ENCODE measurements at places on chromosomes 6 and 20.

DNA sequence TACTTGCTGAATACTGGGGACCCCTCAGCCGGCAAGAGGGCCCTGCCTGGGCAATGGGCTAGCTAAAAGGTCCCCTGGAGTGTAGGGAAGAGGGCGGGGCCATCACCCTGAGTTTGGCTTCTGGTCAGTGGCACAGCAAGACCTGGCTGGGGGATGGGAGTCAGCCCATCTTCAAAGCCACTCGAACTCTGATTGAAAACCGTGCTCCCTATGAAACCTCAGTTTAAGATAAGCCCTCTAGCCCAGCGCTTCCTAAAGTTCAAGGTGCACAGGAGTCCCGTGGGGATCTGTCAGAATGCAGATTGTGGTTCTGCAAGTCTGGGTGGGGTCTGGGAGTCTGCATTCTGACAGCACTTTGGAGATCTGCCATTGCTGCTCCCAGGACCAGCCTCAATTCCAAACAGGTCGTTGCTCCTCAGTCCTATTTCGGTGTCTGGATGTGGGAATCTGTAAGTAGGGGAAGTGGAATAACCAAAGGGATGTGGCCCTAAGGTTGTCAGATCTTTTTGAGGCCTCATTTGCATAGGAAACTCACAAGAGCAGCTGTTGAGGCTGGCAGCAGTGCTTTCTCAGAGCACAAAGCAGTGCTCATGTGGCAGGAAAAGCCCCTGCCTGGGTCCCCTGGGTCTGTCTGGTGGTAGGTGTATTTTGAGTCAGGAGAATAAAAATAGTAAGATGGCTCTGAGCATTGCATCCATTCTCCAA, 85.3 kb upstream of the SCP2D1 start:
- DNase-seq = no peak

GRCh38 chr6:145036848-145037567, 698.3 kb downstream of the EPM2A start:
- DNase-seq = no peak

GRCh38 chr6:18748314-18748713, 361.2 kb downstream of the RNF144B start:
- no peak for DNase-seq

DNA sequence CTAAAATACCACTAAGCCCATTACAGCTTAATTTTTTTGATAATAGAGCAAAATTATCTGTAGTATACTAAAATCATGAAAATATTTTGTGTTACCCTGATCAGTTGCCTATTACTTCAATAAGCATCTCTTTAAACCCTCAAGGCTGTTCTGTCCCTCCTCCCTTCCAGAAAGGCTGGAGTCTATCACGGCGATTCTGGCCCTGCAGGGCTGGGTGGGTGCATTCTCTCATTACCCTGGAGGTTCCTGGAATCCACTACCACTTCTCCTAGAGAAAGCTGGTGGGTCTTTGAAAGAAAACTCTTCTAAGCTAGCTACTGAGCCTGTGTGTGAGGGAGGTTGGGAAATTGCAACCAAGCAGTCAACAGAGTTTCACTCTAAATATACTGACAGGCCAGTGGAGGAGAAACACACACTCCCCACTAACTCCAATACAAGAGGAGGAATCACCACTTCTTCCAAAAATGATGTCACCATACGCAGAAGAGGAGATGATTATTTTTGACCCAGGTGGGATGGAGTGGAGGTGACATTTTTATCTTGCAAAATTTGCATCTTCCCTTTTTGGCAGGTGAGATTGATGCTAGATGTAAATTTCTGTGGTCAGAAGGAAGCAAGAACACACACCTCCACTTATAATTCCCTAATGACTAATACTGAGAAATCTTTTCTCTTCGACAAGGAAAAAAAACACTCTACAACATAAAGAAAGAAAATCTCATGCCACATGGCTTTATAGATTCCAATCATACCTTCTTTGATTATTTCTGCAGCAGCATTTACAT, 182.3 kb upstream of the PHACTR1 start:
- no peak for DNase-seq

DNA sequence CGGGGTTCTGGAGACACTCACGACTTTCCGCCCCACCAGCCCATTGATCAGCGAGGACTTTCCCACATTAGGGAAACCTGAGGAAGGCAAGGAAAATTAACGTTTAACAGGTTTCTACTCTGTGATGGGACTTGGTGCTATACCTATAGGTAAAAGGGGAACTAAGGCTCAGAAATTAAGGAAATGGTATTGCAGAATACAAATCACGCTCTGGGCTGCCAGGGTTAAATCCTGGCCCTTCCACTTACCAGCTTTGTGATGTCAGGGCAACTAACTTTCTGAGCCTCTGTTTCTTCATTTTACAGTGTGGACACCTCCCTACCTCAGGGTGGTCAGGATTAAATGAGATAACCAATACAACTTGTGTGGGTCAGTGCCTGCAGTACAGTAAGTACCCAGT, 8.8 kb downstream of the GNL1 start:
- peak; percentile 35 for DNase-seq

Data from CD14-positive monocyte (primary cell).